Stimulated activated CD4-positive, alpha-beta T cell treated with anti-CD3 and anti-CD28 coated beads, Interleukin-4, amount 100 ng/mL, for 48 hours (primary cell): ENCODE measurements at places on chromosomes 2 and 18.

GRCh38 chr18:2715990-2716389 is 60.5 kb downstream of the SMCHD1 start:
- no peak for DNase-seq

DNA sequence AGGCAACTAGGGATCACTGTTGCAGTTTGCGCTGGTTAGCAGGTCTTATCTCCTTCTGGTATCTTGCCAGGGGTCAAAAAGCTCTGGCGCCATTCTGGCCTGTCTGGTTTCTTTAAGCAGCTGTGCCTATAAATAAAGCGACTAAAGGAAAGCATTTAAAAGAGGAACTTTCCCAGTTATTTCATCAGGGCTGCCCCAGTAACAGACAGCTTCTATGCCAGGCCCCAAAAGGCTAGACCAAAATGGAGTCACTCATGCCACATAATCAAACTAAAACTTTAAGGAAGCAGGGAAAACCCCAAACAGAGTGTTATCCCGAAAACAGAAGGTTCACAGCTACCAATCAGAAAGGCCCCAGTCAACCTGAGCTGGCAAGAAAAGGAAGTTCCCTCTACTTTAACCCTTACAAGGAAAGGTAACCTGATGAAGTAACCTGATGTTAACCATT is 41.2 kb upstream of the HNRNPA3 start:
- DNase-seq = no peak

GRCh38 chr2:143690235-143690634 is 561.0 kb downstream of the ARHGAP15 start:
- DNase-seq = no peak

DNA sequence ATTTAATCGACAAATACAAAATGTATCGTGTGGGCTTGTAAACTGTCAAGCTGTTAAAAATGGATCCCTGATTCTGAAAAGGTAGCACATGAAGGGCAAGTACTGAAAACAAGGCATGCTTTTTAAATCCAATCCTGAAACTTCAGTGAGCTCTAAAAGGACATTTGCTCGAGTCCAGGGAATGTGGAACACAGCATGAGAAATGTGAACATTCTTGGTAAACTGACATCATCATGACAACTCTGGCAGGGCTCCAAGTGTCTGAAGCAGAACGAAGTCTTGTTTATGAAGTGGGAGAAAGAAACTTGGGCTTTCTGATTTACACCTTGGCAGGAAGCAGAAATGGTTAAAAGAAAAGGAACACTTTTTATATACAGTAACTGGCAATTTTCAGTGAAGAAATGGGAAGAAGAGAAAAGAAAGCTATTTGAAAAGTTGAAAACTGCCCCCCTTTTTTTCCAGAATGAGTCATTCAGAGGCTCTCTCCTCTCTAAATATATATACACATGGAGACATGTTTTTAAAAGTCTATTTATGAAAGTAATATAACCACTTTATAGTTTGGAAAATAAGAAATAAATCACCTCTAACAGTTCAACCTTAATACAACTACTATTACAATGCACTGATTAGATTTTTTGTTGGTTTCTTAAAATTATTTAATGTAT is 120.8 kb downstream of the GAREM1 start:
- no peak for DNase-seq

DNA sequence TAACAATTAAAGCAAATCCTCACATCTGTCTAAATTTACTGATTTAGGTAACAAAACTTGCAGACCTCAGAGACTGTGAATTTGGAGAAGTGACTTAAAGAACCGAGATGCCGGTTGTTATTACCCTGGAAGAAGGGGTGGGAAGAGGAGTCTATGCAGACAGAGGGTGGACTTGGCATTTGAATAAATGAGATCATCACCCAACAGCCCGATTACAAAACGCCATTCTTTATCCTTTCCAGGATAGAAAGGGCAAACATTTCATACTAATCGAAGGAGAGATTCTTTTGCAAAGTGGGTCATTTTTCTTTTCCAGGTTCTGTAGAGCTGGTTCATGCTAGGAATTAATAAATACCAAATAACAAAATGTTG is 73.1 kb upstream of the TPO start:
- no peak for DNase-seq

DNA sequence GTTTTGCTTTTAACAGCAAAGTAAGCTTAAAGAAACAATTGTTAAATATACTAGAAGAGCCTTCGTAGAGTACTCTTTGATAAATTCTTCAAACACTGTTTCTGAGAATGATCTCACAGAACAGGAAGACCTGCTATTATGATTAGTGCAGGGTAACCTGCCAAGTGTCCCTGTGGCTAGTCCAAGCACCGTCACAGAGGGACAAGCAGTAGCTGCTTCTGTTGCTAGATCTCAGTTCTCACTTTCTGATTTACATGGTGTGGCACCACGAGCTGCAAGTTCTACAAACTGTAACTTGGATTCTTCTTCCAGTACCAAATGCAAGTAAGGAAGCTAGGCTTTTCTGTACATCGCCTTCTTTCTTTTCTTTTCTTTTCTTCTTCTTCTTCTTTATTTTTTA is 121.5 kb downstream of the PIEZO2 start:
- DNase-seq = no peak

- DNase-seq = no peak
Observed at GRCh38 chr2:233453111-233453915, 99.0 kb downstream of the DGKD start.

GRCh38 chr18:49647496-49648168 is 85.8 kb downstream of the LIPG start:
- DNase-seq = no peak

DNA sequence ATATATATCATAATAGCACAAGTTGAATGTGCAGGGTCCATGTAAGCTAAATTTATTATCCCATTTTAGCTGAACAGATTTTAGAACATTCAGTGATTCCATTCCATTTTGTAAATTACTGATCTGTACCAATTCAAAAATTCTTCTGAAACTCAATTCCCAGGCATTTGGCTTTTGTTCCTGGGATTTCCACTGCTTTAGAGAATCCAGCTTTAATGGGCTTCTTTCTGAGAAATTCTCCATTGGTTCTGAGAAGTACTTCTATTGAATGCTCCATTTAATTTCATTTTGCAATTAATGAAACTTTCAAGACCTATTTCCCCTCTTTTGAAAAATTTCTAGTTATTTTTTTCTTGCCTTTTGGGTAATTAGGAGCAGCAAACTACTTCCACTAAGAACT is 36.8 kb downstream of the BCL2 start:
- no peak for DNase-seq

DNA sequence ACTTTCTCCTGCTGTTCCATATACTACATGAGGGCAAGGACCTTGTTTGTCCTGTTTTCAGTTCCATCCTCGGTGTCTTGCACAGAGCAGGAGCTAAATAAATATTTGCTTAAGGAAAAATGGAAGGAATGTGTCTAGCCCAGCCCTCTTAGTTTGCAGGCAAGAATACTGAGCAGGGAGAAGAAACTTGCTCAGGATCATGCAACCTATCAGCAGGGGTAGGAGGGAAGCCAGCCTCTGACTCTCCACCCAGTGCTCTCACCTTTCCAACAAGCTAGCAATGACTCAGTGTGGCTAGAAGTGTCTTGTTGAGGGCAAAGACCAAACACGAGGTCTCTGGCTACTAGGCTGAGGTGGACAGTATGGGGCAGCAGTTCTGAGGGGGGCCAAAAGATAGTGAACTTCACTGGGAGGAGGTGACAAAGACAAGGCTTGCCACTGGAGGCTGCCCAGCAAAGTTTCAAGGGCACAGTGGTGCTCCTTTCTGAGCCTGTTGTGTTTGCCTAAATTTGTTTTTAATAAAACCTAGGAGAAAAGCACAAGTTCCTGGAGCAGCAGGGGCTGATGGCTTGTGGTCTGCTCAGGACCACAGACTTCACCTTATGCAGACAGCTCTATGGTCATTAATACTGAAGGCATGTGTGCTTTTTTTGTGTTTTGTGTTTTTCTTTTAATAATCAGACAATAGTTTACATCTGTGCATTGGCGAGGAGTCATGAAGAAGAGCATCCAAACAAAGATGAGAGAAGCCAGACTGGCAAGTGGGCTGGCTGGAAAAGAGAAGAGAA is 49.1 kb upstream of the CTAGE1 start:
- DNase-seq = no peak

- DNase-seq = no peak
Observed at GRCh38 chr2:74887960-74888700, 54.2 kb downstream of the HK2 start.

- DNase-seq = peak; percentile 3
Observed at GRCh38 chr18:57915865-57916582, 112.9 kb upstream of the ATP8B1 start.

- peak; percentile 79 for DNase-seq
Observed at GRCh38 chr2:3519255-3520205, at the start of gene ADI1. TSS of gene ADI1 (minus strand) at chr2:3519531. CDS start at chr2:3519487, 44 bp downstream.

- no peak for DNase-seq
Observed at GRCh38 chr2:128396500-128396891, 77.8 kb upstream of the HS6ST1 start.

- no peak for DNase-seq
Observed at GRCh38 chr2:63057249-63058143, 6.9 kb downstream of the OTX1 start.

GRCh38 chr2:136310005-136310495 is 192.1 kb upstream of the CXCR4 start:
- no peak for DNase-seq
